ENCODE measurements at places on chromosomes 5 and 9. TPM values are rescaled to one million over a fixed set of nuclear protein-coding genes. Genes with fewer than 3 reads are reported as not detected.

PCDHGC5 gene
- 0.75 TPM for total RNA-seq

ENHO gene
- total RNA-seq = 3.4 TPM

SLC6A3 gene
- total RNA-seq = not detected

PGM5 gene
- total RNA-seq = 61.0 TPM

PGGT1B gene
- 19.6 TPM for total RNA-seq

PSD2 gene
- 0.18 TPM for total RNA-seq

KIF27 gene
- 6.3 TPM for total RNA-seq

RECK gene
- 15.3 TPM for total RNA-seq

PTGDS gene
- total RNA-seq = 8.4 TPM

SEC61B gene
- 113 TPM for total RNA-seq

ERBIN gene
- total RNA-seq = 53.5 TPM

IRX2 gene
- total RNA-seq = 0.18 TPM

MARVELD2 gene
- 0.31 TPM for total RNA-seq

CCIN gene
- 0.62 TPM for total RNA-seq

ZNF879 gene
- 6.0 TPM for total RNA-seq
